ENCODE measurements at places on chromosomes 7 and 10.

- no peak for DNase-seq
Measured at GRCh38 chr10:436911-437665, 252.4 kb downstream of the DIP2C start.

- no peak for DNase-seq
Measured at GRCh38 chr10:8078027-8078426, 23.5 kb downstream of the GATA3 start.

GRCh38 chr7:47147213-47147631 is 434.7 kb downstream of the TNS3 start:
- DNase-seq: no peak

DNA sequence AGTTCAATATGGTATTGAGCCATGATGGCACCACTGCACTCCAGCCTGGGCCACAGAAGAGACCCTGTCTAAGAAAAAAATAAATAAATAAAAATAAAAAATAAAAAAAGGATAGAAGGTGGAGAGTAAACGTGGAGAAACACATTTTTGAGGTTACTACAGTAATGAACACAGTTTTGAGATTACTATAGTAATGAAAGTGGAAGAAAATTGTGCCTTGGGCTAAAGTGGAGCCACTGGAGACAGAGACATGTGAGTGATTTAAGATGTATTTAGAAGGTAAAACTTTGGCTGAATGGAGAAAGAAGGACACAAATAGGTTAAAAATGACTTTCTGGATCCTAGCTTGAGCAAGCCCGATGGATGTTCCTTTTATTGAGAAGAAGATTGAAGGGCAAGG is 76.8 kb downstream of the HGF start:
- no peak for DNase-seq

- DNase-seq: no peak
Measured at GRCh38 chr10:130545697-130546096, 409.5 kb downstream of the GLRX3 start.
